ENCODE measurements at places on chromosomes 7 and 10.

DNA sequence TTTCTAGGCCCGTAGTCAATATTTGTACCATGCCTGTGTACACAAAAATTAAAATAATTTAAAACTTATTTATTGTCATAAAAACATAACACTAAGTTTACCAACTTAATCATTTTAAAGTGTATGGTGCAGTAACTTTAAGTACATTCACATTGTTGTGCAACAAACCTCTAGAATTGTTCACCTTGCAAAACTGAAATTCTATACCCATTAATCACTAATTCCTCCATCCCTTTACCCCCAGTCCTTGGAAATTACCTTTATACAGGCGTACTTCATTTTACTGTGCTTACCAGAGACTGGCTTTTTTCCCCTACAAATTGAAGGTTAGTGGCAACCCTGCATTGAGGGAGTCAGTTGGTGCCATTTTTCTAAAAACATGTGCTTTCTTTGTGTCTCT, 6.3 kb upstream of the DYNC1I1 start:
- no peak for DNase-seq

DNA sequence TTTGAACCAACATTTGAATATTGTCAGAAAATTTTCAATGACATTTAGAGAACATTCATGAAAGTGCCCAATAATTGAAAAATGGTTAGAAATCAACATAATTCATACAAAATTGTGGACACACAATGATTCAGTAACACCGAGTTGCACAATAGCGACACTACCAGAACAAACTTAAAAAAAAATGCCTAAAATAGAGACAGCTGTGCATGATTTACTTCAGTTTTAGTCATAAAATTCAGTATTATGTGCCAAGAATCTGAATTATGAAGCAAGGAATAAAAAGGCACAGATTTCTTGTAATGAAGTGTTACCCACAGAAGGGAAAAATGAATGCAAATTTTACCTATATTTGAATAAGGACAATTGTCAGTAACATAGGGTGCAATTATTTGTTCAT, 396.0 kb downstream of the SEMA3D start:
- DNase-seq, result no peak

DNA sequence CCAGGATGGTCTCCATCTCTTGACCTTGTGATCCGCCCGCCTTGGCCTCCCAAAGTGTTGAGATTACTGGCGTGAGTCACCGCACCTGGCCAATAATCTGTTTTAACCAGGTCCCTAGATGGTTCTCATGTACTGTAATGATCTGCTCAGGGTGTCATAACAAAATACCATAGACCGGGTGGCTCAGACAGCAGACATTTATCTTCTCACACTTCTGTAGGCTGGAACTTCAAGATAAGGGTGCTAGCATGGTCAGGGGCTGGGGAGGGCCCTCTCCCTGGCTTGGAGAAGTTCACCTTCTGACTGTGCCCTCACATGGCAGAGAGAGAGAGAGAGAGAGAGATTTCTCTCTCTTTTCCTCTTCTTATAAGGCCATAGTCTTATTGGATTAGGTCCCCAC, 279.4 kb upstream of the LYZL1 start:
- DNase-seq, result no peak

GRCh38 chr10:68795886-68796532, 31.3 kb upstream of the STOX1 start:
- DNase-seq, result no peak

DNA sequence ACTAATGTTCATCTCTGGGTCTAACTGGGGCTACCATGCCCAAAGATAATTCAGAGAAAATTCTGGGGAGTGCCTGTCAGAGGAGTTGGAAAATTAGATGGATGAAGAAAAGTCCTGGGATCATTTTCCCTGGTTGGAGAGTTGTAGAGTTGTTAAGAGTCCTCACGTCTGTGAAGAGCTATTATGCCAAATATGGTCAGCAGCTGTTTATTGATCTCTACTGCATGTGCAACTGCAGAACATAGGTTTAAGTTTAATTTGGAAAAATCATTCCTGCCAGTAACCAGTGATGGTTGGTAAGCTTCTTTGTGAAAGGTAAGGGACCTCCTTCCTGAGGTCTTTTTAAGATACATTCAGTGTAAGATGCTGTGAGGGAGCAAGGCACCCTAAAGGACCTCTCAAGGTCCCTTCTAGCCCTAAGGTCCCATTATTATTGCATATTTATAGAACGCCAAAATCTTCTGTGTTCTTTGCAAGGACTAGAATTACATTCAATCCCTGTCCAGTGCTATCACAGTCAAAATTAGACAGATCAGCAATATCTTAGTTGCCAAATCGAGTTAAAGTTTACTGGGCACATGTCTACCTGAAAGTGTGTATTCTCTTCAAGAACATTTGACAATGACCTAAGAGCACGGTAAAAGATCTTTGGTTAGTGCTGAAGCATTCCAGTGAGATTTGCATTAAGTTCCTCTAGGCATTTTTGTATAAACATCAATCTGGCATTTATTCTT, 62.7 kb downstream of the VTI1A start:
- no peak for DNase-seq

GRCh38 chr7:24665564-24666294, 91.5 kb downstream of the GSDME start:
- peak; percentile 63 for DNase-seq

- DNase-seq, result no peak
Measured at GRCh38 chr7:25726781-25727311, 425.2 kb upstream of the NFE2L3 start.

DNA sequence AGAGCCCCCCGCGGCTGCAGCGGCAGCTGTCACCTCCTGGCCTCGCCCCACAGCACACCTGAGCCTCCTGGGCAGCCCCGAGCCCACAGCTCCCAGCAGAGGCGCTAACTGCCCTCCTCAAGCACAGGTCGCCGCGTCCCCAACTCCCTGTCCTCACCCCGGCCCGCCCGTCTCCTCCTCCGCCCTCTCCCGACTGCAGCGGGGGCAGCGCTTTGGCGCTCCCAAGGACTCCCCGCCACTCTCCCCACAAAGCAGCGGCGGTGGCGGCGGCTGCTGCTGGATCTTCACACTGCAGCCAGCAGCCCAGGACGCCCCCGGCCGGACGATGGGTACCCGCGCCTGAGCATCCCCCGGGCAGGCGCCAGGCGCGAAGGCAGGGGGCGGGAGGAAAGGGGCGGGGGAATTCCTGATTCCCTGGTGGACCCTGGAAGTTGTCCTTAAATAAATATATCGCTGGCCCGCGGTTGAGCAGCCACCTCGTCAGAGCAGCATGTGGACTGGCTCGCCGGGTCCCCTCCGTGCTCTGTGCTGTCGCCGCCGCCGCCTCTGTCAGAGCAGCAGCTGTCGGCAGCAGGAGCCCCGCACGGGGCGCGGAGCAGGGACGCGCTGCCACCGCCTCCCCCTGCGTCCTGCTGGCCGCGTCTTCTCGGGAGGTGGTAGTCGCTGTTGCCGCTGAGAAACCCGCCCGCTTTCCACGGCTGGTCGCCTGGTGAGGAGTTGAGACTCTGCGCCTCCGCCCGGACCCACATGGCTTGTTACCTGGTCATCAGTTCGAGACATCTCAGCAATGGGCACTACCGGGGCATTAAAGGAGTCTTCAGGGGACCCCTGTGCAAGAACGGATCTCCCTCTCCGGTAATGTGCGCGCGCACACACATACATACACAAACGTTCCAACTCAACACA, at the start of gene ZNF804B:
Gene ZNF804B (plus strand): TSS at position 471 of the 906 bp plus-strand sequence. CDS start 277 bp downstream, at position 748.
- DNase-seq, result no peak

- DNase-seq, result no peak
Measured at GRCh38 chr10:96651998-96652431, 65.2 kb upstream of the TM9SF3 start.

DNA sequence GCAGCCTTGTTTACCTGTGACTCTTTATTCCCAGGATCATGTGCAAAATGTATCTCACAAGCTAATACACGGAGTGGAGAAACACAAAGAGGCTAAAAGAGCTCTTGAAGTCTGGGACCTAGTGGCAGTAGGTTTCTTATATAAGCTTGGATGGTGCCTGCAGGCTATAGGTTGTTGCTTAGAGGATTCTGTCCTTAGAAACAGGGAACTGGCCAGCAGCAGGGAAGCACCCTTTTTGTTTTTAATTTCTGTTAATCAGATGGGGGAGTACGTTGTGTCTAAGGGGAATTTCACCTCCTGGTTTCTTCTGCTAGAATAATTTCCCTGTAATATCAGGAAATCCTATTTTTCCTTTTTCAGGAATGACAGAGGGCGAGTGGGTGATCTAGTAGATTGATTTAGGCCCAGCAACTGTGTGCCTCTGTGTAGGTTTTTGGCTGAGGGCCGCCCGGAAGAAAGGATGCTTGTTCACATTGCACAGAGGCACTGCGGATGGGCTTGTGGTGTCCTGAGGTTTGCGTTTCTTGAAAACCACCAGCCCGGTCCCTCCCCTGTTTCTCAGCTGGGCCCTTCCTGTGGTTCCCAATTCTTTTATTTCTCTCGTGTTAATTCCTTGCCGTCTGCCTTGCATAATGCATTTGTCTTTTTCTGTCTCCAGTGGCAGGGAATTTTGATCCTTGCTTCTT, 158.0 kb downstream of the CAMK1D start:
- DNase-seq, result no peak

GRCh38 chr7:138138244-138138643, 62.0 kb downstream of the AKR1D1 start:
- no peak for DNase-seq

GRCh38 chr7:105278973-105279687, 109.6 kb downstream of the SRPK2 start:
- no peak for DNase-seq

- DNase-seq, result no peak
Measured at GRCh38 chr7:18623389-18623788, 127.8 kb downstream of the HDAC9 start.

DNA sequence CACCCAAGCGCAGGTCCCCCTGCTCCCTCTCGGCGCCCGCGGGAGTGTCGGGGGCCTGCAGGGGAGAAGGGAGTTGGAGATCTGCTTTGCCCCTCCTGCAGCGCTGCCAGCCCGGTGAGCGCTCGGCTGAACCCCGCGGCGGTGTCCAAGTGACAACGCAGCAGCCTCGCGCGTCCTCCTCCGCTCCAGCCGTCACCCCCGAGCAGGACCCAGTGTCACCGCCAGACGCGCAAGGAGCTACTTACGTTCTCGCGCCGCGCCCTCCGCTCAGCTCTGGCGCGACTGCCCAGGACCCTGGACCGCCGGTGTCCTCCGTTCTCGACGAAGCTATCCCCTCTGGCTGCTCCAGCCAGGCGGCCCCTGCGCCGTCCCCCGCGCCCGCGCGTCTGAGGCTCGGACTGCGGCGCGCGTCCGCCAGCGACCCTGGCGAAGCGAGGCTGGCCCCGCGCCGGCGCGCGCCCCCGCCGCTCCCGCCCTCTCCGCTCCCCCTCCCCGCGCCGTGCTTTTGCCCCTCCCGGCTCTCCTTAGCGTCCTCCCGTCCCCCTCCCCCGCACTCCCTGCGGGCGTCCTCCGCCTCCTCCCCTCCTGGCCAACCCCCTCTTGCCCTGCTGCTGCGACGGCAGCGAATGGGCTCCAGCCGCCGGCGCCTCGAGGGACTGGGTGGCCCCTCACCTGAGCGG, at the start of gene NRCAM:
Gene NRCAM (minus strand): TSS at position 439 of the 680 bp plus-strand sequence. CDS start 216,372 bp downstream, outside the sequence.
- DNase-seq, result no peak

DNA sequence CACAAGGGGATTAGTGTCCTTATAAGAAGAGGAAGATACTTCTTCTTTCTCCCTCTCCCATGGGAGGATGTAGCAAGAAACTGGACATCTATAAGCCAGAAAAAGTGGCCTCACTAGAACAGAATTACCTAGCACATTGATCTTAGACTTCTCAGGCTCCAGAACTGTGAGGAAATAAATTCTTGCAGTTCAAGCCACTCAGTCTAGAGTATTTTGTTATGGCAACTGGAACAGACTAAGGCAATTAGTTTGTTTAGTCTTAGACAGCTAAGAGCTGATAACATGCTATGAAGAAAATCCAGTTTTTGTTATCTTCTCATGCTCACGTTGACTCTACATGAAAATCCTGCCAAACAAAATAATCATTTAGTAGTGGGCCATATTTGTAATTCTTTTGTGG, 627.6 kb upstream of the PHF14 start:
- no peak for DNase-seq

DNA sequence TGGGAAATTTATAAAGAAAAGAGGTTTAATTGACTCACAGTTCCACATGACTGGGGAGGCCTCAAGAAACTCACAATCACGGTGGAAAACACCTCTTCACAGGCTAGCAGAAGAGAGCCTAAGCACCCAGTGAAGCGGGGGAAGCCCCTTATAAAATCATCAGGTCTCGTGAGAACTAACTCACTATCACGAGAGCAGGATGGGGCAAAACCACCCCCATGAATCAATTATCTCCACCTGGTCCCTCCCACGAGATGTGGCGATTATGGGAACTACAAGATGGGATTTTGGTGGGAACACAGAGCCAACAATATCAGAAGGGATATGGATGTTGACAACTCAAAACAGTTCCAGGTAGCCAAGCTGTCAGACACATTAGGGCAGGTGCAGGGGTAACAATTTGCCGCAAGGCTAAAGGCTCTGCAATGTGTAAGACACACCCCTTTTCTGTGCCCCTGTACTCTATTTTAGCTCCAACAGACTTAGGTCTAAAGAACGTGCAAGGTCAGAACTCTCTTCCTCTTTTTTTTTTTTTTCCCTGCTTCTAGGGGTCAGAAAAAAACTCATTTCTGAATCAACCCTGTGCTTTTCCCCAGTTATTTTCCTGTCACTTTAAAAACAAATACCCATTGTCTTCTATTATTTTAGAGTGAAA, 30.7 kb upstream of the RBM20 start:
- DNase-seq, result no peak

GRCh38 chr7:152435384-152436110, at the start of gene KMT2C:
KMT2C (minus strand) TSS chr7:152436003; CDS start chr7:152435786, 217 bp downstream.
- no peak for DNase-seq

GRCh38 chr10:116733566-116733965, 8.8 kb downstream of the HSPA12A start:
- DNase-seq, result no peak

GRCh38 chr10:79982861-79983260, 34.0 kb upstream of the SFTPD start:
- no peak for DNase-seq

DNA sequence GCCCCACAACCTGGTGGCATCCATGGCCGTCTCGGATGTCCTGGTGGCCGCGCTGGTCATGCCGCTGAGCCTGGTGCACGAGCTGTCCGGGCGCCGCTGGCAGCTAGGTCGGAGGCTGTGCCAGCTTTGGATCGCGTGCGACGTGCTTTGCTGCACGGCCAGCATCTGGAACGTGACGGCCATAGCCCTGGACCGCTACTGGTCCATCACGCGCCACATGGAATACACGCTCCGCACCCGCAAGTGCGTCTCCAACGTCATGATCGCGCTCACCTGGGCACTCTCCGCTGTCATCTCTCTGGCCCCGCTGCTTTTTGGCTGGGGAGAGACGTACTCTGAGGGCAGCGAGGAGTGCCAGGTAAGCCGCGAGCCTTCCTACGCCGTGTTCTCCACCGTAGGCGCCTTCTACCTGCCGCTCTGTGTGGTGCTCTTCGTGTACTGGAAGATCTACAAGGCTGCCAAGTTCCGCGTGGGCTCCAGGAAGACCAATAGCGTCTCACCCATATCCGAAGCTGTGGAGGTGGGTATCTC, 1.1 kb downstream of the HTR5A start:
- DNase-seq, result no peak
